Vein endothelial cell (primary cell): ENCODE measurements at places on chromosomes 5 and 9. TPM values are rescaled to one million over a fixed set of nuclear protein-coding genes. Genes with fewer than 3 reads are reported as not detected.

The ADAMTS6 gene
- 50.9 and 78.4 TPM in 2 replicates for total RNA-seq

The ANGPTL2 gene
- total RNA-seq: 18.8 and 23.8 TPM in 2 replicates

The ARHGEF37 gene
- total RNA-seq: 11.0 and 16.7 TPM in 2 replicates

The PLPP7 gene
- total RNA-seq: 2.6 and 4.3 TPM in 2 replicates

The MYMK gene
- not detected in 2 replicates for total RNA-seq

The ROR2 gene
- total RNA-seq: under 0.01 TPM in 1 of 2 replicates, not detected in the other

The GAPT gene
- not detected in 2 replicates for total RNA-seq

The ANKRD31 gene
- total RNA-seq: under 0.01 and 0.10 TPM in 2 replicates

The KCNIP1 gene
- 0.19 and 0.98 TPM in 2 replicates for total RNA-seq

The ELOVL7 gene
- 0.10 TPM in 1 of 2 replicates, not detected in the other for total RNA-seq

The TMEM8B gene
- total RNA-seq: 0.19 and 0.98 TPM in 2 replicates

The PCDHB9 gene
- total RNA-seq: 0.38 and 0.65 TPM in 2 replicates

The DMRT2 gene
- total RNA-seq: not detected in 2 replicates
